ENCODE measurements at places on chromosomes 5 and 9. TPM values are rescaled to one million over a fixed set of nuclear protein-coding genes. Genes with fewer than 3 reads are reported as not detected.

The NREP gene
- 146 TPM for total RNA-seq

The IFNA2 gene
- total RNA-seq: not detected

The AGXT2 gene
- under 0.01 TPM for total RNA-seq

The ADAMTS2 gene
- 44.5 TPM for total RNA-seq

The SLC22A4 gene
- 6.8 TPM for total RNA-seq

The SOHLH1 gene
- not detected for total RNA-seq

The HTR4 gene
- not detected for total RNA-seq

The MARCOL gene
- not detected for total RNA-seq

The OTP gene
- not detected for total RNA-seq

The OR1Q1 gene
- not detected for total RNA-seq

The SPOCK1 gene
- 54.8 TPM for total RNA-seq

The NEUROG1 gene
- not detected for total RNA-seq

The PHYHD1 gene
- total RNA-seq: 11.9 TPM

- DNase-seq: no peak
Measured at GRCh38 chr5:1719860-1720259, 79.8 kb downstream of the MRPL36 start.

- DNase-seq: no peak
Measured at GRCh38 chr5:180495292-180495691, 1.1 kb downstream of the CNOT6 start.

GRCh38 chr5:174675110-174675509, 49.3 kb upstream of the MSX2 start:
- no peak for DNase-seq

DNA sequence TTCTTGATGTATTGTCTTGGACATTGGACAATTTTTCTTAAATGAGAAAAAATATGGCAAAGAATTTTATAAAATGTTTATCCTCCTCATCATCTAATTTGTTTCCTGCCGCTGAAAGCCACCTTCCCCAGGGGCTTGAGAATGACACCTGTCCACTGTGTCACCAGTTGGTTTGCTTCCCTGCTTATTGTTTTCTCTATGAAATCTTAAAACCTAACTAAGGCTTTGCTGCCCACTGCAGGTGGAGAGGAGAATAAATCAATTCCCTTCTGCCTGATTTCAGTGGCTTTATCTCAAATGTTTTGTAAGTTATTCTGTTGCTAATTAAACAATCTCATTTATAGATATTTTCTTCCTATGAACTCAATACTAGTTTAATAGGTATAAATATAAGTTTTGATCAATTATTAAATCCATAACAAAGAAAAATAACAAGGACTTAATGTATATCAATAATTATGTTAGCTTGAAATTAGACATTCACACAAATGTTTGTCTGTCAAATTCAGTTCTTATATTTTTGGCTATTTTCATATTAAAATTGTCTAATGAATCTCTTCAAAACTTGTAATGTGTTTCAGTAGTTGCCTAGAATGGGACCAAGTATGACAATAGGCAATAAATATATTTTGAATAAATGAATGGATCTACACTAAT, 822.5 kb downstream of the PTPRD start:
- DNase-seq: peak; percentile 29

- no peak for DNase-seq
Measured at GRCh38 chr5:116788851-116789403, 214.3 kb upstream of the SEMA6A start.

GRCh38 chr5:1138445-1139245, 26.8 kb upstream of the SLC12A7 start:
- DNase-seq: no peak

- no peak for DNase-seq
Measured at GRCh38 chr5:6705088-6705487, 8.1 kb upstream of the TENT4A start.

DNA sequence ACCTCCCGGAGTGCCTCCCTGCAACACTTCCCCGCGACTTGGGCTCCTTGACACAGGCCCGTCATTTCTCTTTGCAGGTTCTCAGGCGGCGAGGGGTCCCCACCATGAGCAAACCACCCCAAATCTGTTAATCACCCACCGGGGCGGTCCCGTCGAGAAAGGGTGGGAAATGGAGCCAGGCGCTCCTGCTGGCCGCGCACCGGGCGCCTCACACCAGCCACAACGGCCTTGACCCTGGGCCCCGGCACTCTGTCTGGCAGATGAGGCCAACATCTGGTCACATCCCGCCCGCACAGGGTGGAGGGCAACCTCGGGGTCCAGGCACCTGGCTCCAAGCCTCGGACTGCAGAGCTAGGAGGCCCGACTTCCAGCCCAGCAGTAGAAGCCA, 776 bp upstream of the TERT start:
- no peak for DNase-seq

- no peak for DNase-seq
Measured at GRCh38 chr9:69683927-69684326, 11.8 kb upstream of the APBA1 start.

GRCh38 chr5:150410524-150411244, 2.0 kb downstream of the CD74 start:
- peak; percentile 76 for DNase-seq

- DNase-seq: peak; percentile 75
Measured at GRCh38 chr9:34985311-34985899, 4.1 kb upstream of the DNAJB5 start.

DNA sequence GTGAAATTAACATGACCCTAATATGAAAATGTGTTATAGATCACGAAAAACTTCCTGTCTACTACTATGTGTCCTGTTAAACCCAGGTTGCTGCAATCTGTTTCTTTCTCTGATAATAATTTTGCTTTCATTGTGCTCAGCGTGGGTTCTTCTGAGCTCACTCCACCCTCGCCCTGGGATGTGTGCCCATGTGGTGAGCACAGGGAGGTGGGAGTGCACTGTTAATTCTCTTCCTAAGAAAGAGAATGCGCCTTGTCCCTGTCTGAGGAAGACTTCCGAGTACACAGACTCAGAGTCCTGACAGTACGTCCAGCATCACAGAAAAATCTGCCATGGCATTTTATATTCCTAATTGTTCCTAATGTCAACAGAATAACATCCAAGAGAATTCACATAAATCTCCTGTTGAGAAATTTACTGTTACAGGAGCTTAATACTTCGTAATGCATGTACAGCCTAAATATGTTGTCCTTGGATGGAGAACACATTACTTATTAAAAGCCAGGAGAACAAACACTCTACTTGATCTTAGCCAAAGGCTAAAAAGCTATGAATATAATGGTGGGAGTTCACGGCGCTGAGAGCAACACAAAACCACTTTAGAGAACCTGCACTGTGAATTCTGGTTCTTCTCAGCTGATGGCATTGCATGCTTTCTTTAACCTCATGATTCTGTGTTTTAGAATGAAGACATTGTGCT, 102.6 kb downstream of the PDE4D start:
- peak; percentile 37 for DNase-seq

GRCh38 chr5:168153263-168153875, 138.1 kb upstream of the WWC1 start:
- DNase-seq: no peak

GRCh38 chr5:90307782-90308181, 101.8 kb downstream of the CETN3 start:
- no peak for DNase-seq

- DNase-seq: no peak
Measured at GRCh38 chr5:135441350-135441831, 5.8 kb downstream of the DCANP1 start.

- no peak for DNase-seq
Measured at GRCh38 chr5:95864456-95864855, 41.9 kb upstream of the GLRX start.

GRCh38 chr5:35294017-35294416, 63.7 kb upstream of the PRLR start:
- DNase-seq: no peak

GRCh38 chr9:121206516-121207370, 5.1 kb upstream of the RAB14 start:
- peak; percentile 45 for DNase-seq

- no peak for DNase-seq
Measured at GRCh38 chr5:107739661-107740060, 68.9 kb upstream of the EFNA5 start.

DNA sequence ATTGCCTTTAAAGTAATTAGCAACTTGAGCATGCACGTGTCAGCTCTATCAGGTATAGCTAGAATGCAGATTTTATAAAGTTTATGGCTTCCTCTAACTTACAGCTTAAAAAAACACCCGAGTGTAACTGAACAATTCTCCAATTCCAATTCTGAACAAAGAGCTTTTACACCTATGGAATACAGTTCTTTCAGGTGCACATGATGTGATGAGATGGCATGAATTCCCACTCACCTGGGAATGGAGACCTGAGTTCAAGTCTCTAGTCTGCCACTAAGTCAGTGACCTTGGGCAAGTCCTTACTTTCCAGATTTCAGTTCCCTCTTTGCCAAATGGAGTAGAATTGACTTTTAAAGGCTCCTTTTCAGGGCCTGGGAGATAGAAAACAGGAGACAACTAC, 1.8 kb downstream of the ZFAND5 start:
- DNase-seq: no peak

DNA sequence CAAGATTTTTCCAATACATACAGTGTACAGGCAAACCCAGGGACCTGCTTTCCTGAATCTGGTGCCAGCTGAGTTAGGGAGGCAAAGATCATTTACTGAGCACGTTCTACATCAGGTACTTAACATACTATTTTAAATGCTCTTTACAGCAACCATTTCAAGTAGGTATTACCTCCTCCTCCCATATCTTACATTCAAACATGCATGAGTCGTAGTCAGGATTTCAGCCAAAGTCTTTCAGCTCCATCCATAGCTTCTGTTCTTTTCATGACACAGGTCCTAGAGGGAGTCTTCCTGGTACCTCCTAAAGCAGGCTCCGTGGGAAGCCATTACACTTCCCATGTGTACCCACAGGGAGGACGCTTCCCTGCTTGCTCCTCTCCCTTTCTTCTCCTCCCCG, 11.7 kb downstream of the KCNV2 start:
- no peak for DNase-seq

DNA sequence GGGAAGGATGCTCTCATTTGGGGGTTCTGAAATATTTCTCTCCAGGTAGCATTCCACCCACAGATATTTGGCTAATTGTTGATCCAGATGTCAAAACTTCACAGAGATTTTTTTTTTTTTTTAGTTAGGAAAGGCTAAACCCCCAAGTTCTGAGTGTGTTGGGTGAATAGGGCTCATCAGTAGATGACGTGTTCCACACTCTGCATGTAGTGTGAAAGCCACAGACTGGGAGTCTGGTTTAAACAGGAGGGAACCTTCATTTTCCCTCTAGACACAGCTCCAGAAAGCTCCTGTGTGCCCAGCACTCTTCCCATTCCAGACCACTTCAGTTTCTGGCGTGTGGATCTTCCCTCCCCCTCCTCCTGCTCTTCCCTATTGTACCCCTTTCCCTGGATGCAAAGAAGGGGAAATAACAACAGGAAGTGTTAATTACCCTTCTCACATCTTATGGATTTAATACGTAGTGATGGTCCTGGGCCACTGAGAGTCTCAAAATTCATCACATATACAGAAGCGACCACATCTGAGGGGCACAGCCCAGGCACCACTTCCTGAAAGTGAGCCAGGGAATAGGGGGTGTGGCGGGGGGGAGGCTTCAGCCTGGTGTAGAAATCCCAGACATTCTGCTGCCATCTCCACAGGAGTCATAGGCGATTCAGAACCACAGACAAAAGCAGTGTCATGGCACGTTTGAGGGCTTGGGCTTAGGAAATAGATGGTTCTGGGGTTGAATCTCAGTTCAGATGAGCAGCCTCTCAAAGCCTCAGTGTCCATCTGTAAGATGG, 65.1 kb downstream of the DAP start:
- no peak for DNase-seq

GRCh38 chr5:155978850-155979249, 348.1 kb upstream of the SGCD start:
- DNase-seq: no peak

GRCh38 chr9:94799578-94800264, 73.2 kb downstream of the AOPEP start:
- peak; percentile 70 for DNase-seq

DNA sequence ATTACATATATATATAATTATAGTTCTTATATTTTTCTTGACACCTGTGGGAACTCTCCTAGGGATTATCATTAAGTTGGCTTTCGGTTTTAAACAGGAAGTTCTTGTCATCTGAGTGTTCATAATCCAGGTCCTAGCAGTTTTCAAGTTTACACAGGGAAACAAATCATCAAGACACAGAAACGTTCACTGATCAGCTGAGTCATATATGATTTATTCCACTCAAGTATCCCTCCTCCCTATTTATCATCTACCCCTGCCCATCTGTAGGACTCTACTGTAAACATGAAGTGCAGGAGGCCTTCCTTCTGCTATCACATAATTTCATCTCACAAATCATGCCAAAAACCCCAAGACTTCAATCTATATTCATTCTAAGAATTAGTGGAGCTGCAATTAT, 6.3 kb downstream of the SLC25A51 start:
- DNase-seq: peak; percentile 44

GRCh38 chr5:9347541-9348295, 198.2 kb downstream of the SEMA5A start:
- no peak for DNase-seq

DNA sequence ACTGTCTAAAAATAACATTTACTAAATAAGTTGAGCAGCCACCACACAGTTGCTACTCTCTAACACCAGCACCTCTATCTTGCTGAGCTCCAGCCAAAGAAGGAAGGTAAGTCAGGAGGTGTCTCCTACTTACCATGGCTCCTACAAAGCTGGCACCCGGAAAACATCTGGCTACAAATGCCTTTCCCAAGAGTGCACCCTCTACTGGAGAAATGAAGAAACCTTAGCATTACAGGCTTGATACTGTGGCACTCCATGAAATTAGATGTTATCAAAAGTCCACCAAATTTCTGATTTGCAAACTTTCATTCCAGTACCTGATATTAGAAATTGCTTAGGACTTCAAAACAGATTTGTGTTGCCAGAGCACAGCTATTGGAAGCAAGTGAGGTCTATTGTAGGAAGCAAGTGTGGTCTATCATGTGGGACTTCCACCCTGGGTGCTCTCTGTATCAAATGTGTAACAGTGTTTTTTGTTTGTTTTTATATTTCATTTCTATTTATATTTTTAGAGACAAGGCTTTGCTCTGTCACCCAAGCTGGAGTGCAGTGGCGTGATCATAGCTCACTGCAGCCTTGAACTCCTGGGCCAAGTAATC, 25.7 kb upstream of the RFK start:
- peak; percentile 36 for DNase-seq

DNA sequence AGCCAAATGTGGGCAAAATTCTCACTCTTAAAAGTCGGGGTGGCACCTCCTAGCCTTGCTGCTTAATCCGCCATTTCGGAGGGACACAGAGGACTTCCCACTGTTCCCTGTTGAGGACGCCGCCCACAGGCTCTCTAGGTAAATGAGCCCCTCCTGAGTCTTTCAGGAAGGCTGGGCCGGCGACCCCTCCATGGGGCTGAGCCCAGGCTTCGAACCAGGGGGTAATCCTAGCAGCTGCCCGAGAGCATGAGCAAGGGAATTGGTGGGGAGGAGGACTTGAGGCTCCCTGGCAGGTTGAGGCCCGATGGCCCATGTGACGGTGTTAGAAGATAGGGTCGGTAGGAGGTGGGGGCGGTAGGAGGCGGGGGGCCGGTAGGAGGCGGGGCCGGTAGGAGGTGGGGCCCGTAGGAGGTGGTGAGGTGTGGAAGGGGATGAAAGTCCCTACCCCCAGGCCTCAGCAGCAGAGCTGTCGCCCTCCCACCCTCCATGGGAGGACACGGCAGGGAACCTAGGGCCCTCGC, 17.1 kb downstream of the SLC12A7 start:
- DNase-seq: no peak
